ENCODE measurements at places on chromosomes 1 and 21. TPM values are rescaled to one million over a fixed set of nuclear protein-coding genes. Genes with fewer than 3 reads are reported as not detected.

The LDLRAD1 gene
- not detected for total RNA-seq

The OLFML3 gene
- total RNA-seq = 226 TPM

The CD247 gene
- 0.83 TPM for total RNA-seq

The RNU1-4 gene
- under 0.01 TPM for total RNA-seq

The BNIPL gene
- total RNA-seq = 0.48 TPM

The GRIK1 gene
- total RNA-seq = not detected

The AK4 gene
- total RNA-seq = 297 TPM

DNA sequence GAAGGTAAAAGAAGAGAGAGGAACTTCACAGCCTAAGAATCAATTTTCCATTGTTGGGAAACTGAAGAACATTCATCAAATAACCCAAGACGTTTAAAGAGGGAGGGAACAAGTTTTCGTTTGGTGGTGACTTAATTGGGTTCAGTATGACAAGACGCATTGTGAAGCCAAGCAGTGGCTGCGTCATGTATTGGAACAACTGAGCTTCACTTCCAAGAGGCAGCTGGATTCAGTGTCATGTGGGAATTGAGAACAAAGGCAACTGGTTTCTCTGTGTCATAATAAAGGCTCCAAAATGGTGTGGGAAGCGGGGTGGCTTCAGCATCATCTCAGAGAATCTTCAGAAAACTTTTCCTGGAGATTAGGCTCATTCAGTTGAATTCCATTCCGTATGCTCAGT, 29.8 kb upstream of the RC3H1 start:
- DNase-seq = no peak

DNA sequence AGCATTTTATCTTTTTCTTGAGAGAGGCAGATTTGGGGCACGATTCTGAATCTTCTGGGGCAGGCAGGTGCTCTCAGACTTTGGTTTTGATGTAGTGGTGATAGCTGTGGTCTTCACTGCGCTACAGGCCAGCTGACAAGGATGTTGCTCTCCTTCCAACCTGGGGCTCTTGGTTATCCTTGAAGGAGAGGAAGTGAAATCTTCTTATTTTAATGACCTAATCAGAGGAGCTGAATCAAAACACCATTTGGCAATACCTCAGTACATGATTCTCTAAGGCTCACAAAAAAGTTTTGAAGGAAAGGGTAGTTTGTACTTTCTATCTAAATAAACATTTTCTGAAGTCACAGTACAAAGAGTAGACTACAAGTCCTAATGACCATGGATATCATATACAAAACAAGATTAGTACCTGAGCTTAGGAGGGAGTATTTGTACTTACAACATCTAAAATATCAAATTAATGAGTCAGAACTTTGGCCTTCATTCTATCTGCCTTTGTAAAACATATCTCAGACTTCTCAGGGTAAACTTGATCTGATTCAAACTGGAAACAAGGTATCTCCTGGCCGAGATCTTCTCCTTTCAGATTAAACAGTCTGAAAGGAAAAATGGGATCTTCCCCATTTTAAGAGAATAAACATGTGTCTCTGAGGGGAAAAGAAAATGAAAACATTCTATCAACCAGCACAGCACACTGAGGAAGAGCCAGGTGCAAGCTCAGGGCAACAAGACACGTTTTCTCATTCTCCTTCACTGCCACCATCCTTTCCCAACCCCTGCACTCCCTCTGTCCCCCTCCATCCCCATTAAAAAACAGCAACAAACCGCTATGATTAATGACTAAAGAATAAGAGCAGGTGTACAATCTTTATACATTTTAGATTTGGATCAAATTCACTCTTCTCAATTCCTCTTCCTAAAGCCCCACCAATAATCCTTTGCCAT, 69.2 kb downstream of the SH3GLB1 start:
- DNase-seq = no peak

DNA sequence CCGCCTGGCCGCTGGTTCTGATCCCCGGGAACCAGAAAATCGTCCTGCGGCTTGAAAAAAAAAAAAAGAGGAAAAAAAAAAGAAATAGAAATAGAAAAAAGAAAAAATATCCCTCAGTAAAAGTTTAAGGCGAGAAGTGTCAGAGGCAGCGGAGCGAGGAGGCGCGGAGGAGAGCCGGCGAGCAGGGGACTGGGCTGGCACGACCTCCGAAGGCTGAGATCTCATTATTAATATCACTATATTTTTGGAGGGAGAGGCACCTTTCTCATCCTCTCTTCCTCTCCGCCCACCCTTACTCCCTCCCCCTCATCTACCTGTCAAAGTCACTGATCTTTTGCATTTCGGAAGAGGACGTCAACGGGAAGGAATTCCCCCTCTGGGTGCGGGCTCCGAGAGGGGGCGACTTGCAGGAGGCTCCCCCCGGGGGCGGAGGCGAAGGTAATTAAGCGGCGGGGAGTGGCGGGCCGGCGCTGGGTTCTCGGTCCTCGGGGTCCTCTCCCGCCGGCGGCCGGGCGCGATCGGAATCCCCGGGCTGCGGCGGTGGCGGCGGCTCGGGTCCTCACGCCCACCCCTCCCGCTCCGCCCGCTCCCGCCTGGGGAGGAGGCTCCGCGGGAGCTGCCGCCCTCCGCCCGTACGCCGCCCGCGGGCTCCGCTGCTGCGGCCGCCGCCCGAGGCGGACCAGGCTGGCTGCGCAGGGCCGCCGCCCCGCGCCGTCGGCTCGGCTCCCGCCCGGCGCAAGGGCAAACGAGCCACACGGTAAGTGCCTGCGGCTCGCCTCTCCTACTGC, at the start of gene NTNG1:
TSS of gene NTNG1 (plus strand) at position 337 of the 788 bp plus-strand sequence.
- peak; percentile 68 for DNase-seq

- DNase-seq = peak; percentile 46
Observed at GRCh38 chr1:68057564-68057963, 7.1 kb upstream of the DIRAS3 start.

DNA sequence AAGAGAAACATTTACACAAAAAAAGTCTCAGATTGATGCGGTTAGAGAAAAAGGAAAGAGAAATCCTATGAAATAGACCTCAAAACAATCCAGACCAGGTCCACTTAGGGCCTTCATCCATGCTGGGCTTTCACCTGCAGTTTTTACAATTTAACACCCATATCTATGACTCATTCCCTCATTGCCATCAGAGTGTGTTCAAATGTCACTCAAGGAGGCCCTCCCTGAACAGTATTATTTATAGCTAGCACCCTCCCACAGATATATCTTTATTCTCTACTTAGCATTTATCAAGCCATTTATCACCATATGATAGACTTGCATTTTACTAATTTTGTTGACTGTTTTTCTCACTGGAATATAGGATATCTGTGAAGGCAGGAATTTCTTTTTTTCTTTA, 824 bp upstream of the KRTAP21-3 start:
- no peak for DNase-seq

- no peak for DNase-seq
Observed at GRCh38 chr1:54361342-54361741, 44.9 kb downstream of the SSBP3 start.

- DNase-seq = no peak
Observed at GRCh38 chr1:27951396-27951795, 8.4 kb upstream of the XKR8 start.

- DNase-seq = no peak
Observed at GRCh38 chr1:172679000-172679772, 20.3 kb downstream of the FASLG start.

DNA sequence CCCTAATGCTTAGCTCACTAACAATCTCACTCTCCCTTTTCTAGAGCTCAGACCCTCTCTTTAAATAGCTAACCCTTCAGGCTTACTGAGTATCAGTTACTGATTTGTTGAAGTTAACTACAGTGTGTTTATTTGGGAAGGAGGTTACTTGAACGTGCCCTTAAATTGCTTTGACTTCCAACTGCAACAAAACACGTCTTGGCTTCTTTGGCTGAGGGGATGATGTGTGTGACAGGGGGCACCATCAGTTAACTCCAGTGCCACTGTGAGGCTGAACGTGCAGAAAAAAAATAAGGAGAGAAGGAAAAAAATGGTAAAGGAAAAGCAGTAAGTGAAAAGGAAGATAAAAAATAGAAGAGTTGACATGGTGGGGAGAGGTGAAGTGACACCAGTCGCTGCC, 75.1 kb upstream of the NRIP1 start:
- DNase-seq = no peak

- DNase-seq = no peak
Observed at GRCh38 chr1:57824535-57824934, 400.7 kb upstream of the DAB1 start.

DNA sequence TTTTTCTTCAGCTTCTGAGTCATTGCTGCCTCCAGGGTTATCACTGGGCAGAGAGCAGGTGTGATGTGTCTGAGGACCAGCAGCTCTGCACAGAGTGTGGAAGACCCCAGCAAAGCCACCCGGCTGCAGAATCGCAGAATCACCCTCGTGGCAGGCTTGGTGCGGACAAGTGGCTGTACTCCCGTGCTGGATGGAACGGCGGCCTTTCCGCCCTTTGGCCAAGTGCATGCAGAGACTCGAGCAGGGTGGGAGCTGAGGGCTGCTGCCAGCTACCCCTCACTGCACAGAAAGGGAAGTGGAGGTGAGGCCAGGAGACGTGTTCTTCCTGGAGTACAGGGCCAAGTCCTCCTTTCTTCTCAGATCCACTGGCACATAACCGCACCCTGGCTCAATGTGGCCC, 162.5 kb downstream of the PCBP3 start:
- no peak for DNase-seq

DNA sequence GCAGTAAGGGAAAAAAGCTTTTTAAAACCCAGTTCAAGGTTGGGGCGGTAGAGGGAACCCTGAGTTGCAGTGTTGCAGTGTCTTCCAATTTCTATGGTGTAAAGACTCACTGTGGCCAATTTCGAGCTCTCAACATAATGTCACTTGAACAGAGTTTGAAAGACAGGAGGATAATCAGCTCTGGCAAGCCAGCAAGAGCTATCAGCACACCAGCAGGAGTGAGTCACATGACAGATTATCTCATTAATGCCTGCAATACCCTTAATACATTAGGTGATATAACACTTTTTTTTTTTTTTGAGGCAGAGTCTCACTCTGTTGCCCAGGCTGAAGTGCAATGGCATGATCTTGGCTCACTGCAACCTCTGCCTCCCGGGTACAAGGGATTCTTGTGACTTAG, 22.8 kb downstream of the SLC9C2 start:
- no peak for DNase-seq

DNA sequence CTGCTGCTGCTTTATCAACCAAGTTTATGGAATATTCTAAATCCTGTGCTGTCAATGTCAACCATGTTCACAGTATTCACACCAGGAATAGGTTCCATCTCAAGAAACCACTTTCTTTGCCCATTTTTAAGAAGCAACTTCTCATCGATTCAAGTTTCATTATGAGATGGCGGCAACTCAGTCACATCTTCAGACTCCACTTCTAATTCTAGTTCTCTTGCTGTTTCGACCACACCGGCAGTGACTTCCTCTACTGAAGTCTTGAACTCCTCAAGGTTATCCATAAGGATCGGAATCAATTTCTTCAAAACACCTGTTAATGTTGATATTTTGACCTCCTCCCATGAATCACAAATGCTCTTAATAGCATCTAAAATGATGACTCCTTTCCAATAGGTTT, 39.7 kb upstream of the IFNLR1 start:
- DNase-seq = no peak

DNA sequence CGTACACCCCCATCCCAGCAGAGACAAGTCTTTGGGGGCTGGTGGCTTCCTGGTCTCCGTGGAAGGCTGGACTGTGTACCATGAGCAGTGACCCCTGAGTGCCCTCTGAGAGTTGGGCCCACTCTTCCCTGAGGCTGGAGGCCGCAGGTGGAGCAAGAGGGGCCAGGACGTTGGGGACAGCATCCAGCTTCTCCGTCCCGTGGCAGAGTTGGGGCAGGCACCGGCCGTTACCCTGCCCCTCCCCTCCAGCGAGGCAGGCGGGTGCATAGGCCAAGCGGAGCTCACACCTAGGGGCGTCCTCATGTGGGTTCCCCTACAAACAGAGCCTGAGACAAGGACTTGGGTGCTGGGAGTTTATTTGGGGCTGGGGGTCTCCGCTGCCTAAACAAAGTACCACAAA, 14.0 kb downstream of the GABRD start:
- no peak for DNase-seq

- DNase-seq = no peak
Observed at GRCh38 chr1:82695443-82695842, 894.7 kb downstream of the ADGRL2 start.

DNA sequence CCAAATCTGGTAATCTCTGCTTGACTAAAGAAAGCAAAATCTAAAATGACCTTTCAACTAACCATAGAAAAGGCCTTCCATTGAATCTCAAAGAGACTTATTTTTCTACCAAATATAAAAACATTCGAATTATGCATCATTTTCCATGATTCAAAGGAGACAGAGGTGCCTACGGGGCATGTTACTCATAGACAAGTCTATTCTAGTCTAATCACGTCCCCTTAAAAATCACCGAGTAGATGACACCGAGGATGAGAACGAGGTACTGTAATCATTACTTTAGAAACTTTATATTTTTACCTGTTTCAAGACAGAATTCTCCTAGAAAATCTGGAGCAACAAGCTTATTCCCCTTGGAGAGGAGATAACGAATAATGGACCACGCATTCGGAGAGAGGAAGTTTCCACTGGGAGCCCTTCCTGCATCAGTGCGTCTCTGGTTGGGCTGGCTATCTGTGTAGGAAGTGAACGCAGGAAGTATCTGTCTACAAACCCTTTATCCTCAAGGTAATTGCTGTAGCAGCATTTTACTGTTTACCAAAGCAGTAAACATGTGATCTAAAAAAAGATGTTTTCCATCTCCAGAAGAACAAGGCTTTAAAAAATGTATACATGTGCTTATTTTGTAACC, 9.5 kb downstream of the ERG start:
- no peak for DNase-seq

DNA sequence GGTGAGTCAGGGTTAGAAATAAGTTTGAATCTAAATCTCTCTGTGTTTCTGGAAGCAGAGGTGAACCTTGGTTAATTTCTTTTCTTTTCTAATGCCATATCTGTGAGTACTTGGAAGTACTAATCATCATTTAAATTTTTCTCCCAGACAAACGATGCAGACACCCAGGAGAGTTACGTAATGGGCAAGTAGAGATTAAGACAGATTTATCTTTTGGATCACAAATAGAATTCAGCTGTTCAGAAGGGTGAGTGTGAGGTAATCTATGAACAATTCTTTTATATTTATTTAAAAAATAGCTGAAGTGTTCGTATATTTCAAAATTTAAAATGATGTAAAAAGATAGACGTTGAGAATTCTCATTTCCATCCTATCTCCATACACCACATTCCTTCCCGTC, 11.2 kb downstream of the C4BPA start:
- DNase-seq = no peak

GRCh38 chr1:160652924-160653619, 6.2 kb upstream of the SLAMF1 start:
- DNase-seq = no peak

GRCh38 chr1:96104906-96105305, 616.7 kb upstream of the PTBP2 start:
- DNase-seq = no peak

All from H7 (cell line).